ENCODE measurements at places on chromosomes 1 and 21. TPM values are rescaled to one million over a fixed set of nuclear protein-coding genes. Genes with fewer than 3 reads are reported as not detected.

- H3K27me3 ChIP-seq = no peaks in the 10 kb centered on the region
- H3K4me3 ChIP-seq = no peak overlapping the region
- no peak overlapping the region for H3K27ac ChIP-seq
- H3K36me3 ChIP-seq = no peaks in the 10 kb centered on the region
These were observed 183.7 kb upstream of the EDN2 start for GRCh38 chr1:41668054-41668660.

GRCh38 chr1:117664314-117664713 is 58.5 kb downstream of the TENT5C start:
- no peaks in the 10 kb centered on the region for H3K36me3 ChIP-seq
- no peak overlapping the region for H3K27ac ChIP-seq
- no peaks in the 10 kb centered on the region for H3K27me3 ChIP-seq

Gene PTGS2
- 3.1 TPM for total RNA-seq

DNA sequence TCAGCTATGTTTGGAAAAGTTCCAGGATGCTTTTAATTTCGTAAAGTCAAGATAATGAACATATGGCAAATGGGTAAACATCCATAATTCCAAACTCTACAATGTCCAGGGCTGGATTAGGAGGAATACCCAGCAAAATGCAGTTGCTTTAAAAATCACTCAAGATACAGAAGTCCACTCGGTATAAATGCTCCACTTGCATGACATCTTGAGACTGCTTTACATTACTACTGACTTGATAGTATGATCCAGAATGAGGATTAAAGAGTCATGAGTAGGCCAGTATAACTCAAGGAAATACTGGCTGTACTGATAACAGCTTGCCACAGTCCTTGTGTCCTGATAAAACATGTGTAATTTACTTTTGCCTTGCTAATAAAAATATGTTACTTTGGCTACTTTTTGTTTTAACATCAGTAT is 58.3 kb upstream of the ANGPTL3 start:
- H3K27me3 ChIP-seq = no peaks in the 10 kb centered on the region
- no peak overlapping the region for H3K27ac ChIP-seq
- no peak overlapping the region for H3K4me3 ChIP-seq
- H3K36me3 ChIP-seq = peaks cover 33% of the 10 kb centered on the region
- no peaks in the 10 kb centered on the region for H3K4me1 ChIP-seq
- DNase-seq = no peak

Gene KRTAP19-1
- total RNA-seq = not detected

Gene ALG14
- 6.0 TPM for total RNA-seq

- H3K27ac ChIP-seq = no peak overlapping the region
- peaks cover 12% of the 10 kb centered on the region for H3K4me1 ChIP-seq
- H3K36me3 ChIP-seq = no peaks in the 10 kb centered on the region
- no peak for DNase-seq
These were observed 731.4 kb downstream of the LTN1 start for GRCh38 chr21:28261298-28261697.

Gene TNFRSF25
- 26.4 TPM for total RNA-seq

DNA sequence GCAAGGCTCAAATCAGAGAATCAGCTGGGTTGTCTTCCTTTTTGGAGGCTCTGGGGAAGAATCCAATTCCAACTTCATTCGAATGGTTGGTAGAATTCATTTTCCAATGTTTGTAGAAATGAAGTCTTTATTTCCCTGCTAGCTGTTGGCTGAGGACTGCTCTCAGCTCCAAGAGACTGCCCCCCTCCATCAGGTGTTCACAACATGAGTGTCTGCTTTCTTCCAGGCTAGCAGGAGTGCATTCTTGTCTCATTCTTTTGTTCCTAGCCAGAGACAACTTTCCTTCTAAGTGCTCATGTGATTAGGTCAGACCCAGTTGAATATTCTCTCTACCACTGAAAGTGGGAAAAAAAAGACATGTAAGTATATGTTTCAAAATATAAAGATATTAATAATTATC is 95.2 kb downstream of the HLX start:
- no peak overlapping the region for H3K27ac ChIP-seq
- no peak overlapping the region for H3K4me3 ChIP-seq
- DNase-seq = no peak
- H3K36me3 ChIP-seq = no peaks in the 10 kb centered on the region
- H3K4me1 ChIP-seq = no peaks in the 10 kb centered on the region
- no peaks in the 10 kb centered on the region for H3K27me3 ChIP-seq

GRCh38 chr1:18149027-18149641 is 41.5 kb downstream of the IGSF21 start:
- H3K4me1 ChIP-seq = no peaks in the 10 kb centered on the region
- H3K4me3 ChIP-seq = no peak overlapping the region
- H3K36me3 ChIP-seq = no peaks in the 10 kb centered on the region
- DNase-seq = no peak
- no peak overlapping the region for H3K27ac ChIP-seq

DNA sequence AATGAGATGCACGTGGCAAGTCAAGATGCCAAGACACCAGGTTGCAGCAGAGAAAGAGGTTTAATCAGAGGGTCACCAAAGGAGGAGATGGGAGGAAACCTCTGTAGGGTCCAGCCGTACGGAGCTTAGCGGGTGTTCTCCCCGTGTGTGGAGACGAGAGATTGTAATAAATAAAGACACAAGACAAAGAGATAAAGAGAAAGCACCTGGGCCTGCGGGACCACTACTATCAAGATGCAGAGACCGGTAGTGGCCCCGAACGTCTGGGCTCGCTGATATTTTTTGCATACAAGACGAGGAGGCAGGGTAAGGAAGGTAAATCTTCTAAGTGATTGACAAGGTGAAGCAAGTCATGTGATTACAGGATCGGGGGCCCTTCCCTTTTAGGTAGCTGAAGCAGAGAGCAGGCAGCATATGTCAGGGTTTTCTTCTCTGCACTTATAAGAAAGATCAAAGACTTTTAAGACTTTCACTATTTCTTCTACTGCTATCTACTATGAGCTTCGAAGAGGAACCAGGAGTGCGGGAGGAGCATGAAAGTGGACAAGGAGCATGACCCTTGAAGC is 41.2 kb upstream of the TDRD10 start:
- peaks cover 24% of the 10 kb centered on the region for H3K36me3 ChIP-seq
- no peak overlapping the region for H3K4me3 ChIP-seq
- no peaks in the 10 kb centered on the region for H3K27me3 ChIP-seq
- DNase-seq = no peak
- peaks cover 50% of the 10 kb centered on the region for H3K4me1 ChIP-seq
- peak overlapping the region; percentile 96 for H3K27ac ChIP-seq

DNA sequence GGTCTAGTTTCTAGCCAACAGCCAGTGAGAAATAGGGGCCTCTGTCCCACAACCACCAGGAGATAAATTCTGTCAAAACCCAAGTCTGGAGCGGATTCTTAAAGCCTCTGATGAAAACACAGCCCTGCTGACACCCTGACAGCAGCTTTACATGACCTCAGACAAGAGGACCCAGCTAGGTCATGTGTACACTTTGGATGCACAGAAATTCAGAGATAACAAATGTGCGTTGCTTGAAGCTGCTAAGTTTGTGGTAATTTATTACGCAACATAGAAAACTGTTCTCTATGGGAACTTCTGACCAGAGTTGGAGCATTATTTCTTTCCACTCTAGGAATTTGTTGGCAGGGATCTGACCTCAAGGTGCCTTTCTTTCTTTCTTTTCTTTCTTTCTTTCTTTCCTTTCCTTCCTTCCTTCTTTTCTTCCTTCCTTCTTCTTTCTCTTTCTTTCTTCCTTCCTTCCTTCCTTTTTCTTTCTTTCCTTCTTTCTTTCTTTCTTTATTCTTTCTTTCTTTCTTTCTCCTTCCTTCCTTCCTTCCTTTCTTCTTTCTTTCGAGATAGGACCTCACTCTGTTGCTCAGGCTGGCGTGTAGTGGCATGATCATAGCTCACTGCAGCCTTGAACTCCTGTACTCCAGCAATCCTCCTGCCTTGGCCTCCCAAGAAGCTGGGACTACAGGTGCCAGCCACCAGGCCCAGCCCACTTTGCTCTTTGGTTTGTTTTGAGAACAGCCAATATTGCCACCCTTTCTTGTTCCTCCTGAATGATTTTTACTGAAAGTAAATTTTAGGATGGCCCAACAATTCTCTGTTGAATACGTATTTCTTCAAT is 14.9 kb upstream of the HMGCS2 start:
- no peak overlapping the region for H3K27ac ChIP-seq
- peaks cover 63% of the 10 kb centered on the region for H3K27me3 ChIP-seq
- no peaks in the 10 kb centered on the region for H3K36me3 ChIP-seq
- no peak for DNase-seq
- no peak overlapping the region for H3K4me3 ChIP-seq
- H3K4me1 ChIP-seq = no peaks in the 10 kb centered on the region

Gene PHC2
- total RNA-seq = 160 TPM

DNA sequence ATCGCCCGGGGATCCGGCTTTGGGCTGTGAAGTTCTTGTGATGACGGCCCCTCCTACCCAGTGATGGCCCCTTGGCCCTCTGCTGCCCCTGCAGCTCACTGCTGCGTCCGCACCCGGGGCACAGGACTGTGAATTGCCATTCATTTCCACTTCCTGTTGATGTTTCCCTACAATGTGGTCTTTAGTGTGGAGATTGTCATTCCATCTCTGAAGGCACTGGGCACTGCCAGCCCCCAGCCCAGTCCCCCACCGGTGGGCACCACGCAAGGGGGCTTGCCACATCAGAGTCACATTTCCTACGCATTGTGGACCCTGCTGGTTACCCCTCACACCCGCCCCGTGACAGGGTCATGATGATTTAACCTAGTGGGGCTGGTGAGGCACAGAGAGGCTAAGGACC is 2.5 kb upstream of the MX2 start:
- no peak overlapping the region for H3K4me3 ChIP-seq
- peak; percentile 73 for DNase-seq
- H3K27me3 ChIP-seq = peaks cover 11% of the 10 kb centered on the region
- no peaks in the 10 kb centered on the region for H3K4me1 ChIP-seq
- H3K27ac ChIP-seq = no peak overlapping the region

DNA sequence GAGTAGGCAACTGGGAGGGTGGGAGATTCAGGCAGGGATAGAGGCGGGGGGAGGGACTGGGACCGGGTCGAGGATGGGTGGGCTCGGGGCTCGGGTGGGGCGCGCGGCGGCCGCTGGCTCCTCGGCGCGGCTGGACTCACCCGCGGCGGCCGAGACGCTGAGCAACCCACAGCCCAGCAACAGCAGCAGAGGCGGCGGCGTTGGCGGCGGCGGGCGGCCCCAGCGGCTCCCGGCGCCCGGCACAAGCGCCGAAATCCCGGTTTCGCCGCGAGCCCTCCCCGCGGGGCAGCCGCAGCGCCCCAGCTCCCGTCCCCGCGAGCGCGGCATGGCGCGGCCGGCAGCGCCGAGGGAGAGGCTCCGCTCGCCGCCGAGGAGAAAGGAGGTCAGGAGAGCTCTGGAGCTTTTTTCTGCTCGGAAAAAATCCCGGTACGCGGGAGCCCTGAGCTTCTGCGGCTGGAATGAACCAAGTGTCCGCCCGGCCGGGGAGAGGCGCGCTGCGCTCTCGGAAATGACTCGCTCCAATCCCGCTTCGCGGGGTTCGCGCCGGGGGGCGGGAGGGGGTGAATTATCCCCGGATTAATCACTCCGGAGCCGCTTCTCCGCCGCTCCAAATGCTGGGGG is at the start of gene CSMD2:
TSS of gene CSMD2 (minus strand) at position 460 of the 621 bp plus-strand sequence. CDS start at position 327, 133 bp downstream.
- H3K4me3 ChIP-seq = peak within 1 kb of the TSS; percentile 54
- no peak for DNase-seq
- H3K27me3 ChIP-seq = peaks cover 50% of the 10 kb centered on the region
- no peak within 1 kb of the TSS for H3K27ac ChIP-seq
- H3K4me1 ChIP-seq = peaks cover 16% of the 10 kb centered on the region

Gene BCL2L15
- total RNA-seq = 0.81 TPM

GRCh38 chr1:150554086-150554452 is 4.9 kb downstream of the ADAMTSL4 start:
- H3K27me3 ChIP-seq = no peaks in the 10 kb centered on the region
- peaks cover 26% of the 10 kb centered on the region for H3K4me1 ChIP-seq
- H3K36me3 ChIP-seq = peaks cover 2% of the 10 kb centered on the region
- no peak overlapping the region for H3K27ac ChIP-seq
- DNase-seq = no peak

DNA sequence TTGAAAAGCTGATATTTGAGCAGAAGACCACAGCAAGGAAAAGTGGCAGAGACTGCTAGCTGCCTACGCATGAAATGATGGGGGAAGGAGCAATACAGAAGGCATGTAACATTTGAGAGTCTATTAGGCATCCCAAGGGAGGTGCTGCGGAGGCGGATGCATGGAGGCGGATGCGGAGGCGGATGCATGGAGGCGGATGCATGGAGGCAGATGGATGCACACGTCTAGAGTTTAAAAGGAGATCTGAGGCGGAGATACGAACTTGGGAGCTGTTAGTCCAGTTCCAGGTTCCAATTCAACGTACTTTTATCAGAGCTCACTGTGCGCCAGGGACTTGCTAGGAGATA is 744 bp upstream of the DDX20 start:
- H3K36me3 ChIP-seq = peaks cover 9% of the 10 kb centered on the region
- peak; percentile 81 for DNase-seq
- H3K27ac ChIP-seq = peak overlapping the region; percentile 99
- H3K4me1 ChIP-seq = peaks cover 22% of the 10 kb centered on the region
- peak overlapping the region; percentile 95 for H3K4me3 ChIP-seq

DNA sequence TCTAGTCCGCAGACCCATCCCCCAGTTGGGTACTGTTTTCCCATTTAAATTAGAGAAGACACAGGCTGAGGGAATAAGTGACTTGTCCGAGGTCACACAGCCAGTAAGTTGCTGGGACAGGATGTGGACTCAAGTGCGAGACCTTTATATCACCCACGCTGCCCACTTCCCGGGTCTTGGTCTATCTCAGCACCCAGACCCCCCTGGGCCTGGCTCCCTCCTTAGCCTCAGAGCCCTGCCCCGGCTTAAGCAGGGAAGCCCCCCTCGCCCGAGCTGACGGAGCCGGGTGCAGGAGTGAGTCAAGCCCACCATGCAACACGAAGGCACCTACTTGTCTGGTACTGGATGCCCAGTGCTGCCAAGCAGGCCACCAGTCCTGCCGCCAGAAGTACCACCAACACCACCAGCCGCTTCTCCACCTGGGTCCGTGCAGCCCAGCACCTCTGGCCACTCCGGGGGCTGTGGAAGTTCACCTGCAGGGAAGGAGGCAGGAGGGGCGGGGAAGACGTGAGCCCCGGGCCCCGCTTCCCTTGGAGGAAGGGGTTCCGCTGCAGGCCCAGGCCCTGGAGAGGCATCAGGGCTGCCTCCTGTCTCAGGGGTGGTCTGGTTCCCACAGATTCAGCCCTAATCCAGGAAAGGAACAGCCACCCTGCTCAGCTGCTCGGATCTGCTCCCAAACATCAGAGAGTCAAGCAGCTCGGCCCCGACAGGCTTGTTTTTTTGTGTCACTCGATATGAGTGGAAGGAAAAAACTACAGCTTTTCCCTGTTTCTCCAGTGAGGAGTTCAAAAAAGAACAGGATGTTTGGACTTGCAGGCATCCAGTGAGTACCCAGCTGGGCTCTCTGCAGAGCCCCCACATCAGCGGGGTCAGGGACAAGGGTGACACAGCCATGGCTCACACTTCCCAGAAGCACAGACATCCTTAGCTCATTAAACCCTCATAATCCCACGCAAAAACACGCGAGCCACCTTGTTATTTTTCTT is 11.1 kb downstream of the ECE1 start:
- no peak for DNase-seq
- H3K4me3 ChIP-seq = peak overlapping the region; percentile 42
- no peaks in the 10 kb centered on the region for H3K27me3 ChIP-seq
- peak overlapping the region; percentile 96 for H3K27ac ChIP-seq
- H3K4me1 ChIP-seq = peaks cover 60% of the 10 kb centered on the region
- H3K36me3 ChIP-seq = peaks cover 16% of the 10 kb centered on the region

Gene SPRR1A
- not detected for total RNA-seq

GRCh38 chr21:44872649-44873355 is 688 bp downstream of the PTTG1IP start:
- H3K4me3 ChIP-seq = peak overlapping the region; percentile 93
- peaks cover 1% of the 10 kb centered on the region for H3K36me3 ChIP-seq
- H3K27ac ChIP-seq = peak overlapping the region; percentile 92
- H3K27me3 ChIP-seq = no peaks in the 10 kb centered on the region
- peaks cover 65% of the 10 kb centered on the region for H3K4me1 ChIP-seq

Gene SLFNL1
- total RNA-seq = 0.29 TPM

Gene REG4
- not detected for total RNA-seq

Gene SPAG17
- total RNA-seq = not detected

Measured in osteocyte (in vitro differentiated cells).